Right ventricle myocardium superior (tissue), 1 donor: ENCODE measurements at places on chromosomes 13 and 19. TPM values are rescaled to one million over a fixed set of nuclear protein-coding genes. Genes with fewer than 3 reads are reported as not detected.

DNA sequence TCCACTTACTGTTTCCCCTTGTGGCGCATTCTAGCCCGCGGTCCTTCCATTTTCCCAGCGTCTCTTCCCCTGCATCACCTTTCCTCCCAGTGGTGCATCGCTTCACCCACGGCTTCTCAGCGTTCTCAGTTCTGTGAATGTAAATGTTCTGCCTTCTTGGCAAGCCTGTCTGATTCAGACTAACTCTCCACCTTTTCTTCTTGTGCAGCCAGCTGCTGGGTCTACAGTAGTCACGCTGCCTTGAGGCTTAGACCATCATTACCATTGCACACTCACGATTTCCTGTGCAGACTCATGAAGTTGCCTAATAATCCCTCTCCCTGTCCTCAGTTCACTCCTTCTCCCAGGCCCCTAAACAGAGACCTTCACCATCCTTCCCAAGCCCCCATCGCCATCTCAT, 75.0 kb downstream of the DHRS12 start:
- DNase-seq, result no peak

The CYP4F8 gene
- not detected for total RNA-seq

The TEX101 gene
- not detected for total RNA-seq

The FFAR2 gene
- total RNA-seq, result 0.11 TPM

DNA sequence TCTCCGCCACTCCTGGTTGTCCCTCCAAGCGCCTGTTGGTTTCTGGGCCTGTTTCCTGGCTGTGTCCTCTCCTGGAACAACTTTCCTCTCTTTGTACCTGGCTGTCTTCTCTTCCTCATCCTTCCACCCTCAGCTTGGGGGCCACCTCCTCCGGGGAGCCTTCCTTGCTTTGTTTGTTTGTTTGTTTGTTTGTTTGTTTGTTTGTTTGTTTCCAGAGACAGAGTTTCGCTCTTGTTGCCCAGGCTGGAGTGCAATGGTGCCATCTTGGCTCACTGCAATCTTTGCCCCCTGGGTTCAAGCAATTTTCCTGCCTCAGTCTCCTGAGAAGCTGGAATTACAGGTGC, 6.6 kb upstream of the TCF3 start:
- no peak for DNase-seq

The PRR19 gene
- total RNA-seq, result not detected

The OR4F17 gene
- total RNA-seq, result not detected

The TPTE2 gene
- not detected for total RNA-seq

- no peak for DNase-seq
Observed at GRCh38 chr13:98571955-98572662, 4.8 kb downstream of the STK24 start.
